Stimulated activated CD4-positive, alpha-beta T cell treated with anti-CD3 and anti-CD28 coated beads, Interleukin-1b, Interleukin-23, amount 100 ng/mL, for 1 hour (primary cell): ENCODE measurements at places on chromosomes 13 and 19.

DNA sequence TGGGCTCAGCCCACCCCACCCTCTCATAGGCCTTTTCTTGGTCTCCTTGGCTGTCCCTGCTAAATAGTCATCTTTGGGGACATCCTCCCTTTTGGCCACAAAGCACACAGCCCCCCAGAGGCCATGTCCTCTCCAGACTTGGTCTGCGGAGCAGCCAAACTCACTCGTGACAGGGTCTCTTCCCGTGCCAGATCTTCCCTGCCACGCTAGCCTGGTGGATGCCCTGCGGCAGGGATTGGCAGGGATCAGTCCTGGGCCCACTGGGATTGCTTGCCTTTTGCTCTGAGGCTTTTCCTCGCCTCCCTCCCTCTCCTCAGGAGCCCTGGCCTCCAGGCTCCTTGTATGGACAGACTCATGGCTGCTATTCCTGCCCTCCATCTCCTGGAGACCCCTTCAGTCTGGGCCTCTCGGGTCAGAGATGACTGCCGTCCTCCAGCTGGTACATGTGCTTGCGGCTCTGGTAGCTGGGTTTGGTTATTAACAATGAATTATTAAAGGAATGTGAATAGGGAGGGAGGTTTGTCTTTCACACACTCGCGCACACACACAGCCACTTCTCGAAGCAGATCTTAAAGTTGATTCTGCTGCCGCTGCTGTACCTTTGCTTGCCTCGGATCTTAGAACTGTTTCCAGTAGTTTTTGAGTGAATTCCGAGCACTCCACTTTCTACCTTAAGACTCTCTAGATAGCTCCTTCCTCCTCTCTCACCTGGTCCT lies 45.1 kb downstream of the NFIX start:
- DNase-seq, result no peak

- DNase-seq, result no peak
Observed at GRCh38 chr13:33202644-33203169, 82.8 kb downstream of the STARD13 start.

DNA sequence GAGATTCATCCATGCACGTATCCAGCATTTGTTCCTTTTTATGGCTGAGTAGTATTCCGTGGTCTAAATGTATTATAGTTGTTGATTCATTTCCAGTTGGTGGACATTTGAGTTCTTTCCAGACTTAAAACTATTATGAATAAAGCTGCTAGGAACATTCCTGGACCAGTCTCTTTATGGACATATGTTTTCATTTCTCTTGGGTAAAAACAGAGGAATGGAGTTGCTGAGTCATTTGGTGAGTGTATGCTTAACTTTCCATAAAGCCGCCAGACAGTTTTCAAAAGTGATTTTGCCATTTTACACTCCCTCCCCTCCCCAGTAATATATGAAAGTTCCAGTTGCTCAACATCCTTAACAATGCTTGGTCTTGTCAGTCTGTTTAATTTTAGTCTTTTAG lies 116.4 kb downstream of the TSHZ3 start:
- no peak for DNase-seq

- no peak for DNase-seq
Observed at GRCh38 chr13:28478127-28478526, 16.8 kb downstream of the FLT1 start.

DNA sequence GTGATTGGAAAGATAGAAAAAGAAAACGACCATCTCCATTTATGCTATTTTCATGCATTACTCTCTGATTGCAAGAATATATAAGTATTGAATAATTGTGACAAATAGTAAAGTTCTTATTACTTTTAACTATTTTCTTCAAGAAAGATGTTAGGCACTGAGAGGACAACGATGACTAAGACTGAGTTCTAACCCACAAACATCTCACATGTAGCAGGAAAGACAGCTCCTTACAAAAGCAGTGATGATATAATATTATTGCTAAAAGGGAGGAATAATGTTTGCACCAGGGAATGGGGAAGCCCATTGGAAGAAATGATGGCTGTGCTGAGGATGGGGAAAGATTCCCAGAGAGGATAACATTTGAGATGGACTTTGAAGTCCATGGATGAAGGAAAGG lies 22.6 kb downstream of the RXFP2 start:
- DNase-seq, result no peak

DNA sequence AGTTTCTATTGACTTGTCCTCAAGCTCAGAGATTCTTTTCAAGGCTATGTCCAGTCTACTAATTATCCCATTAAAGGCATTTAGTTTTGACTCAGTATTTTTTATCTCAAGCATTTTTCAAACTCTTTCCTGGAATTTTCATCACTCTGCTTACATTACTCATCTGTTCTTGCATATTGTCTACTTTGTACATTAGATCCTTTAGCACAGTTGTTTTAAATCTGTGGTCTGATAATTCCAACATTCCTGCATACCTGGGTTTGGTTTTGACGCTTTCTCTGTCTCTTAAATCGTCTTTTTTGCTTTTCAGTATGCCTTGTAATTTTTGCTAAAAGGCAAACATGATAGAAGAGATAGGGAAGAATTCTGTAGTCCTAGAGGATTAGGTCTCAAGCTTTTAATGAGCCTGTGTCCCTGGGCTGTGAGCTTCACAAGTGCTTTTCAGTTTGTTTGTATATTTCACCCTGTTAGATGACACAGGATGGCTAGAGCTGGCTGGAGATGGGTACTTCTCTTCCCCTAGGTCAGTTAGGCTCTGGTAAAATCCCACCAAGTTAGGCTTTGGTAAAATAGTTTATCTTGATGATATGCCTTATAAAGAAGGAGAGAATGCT lies 46.1 kb upstream of the GPC6 start:
- DNase-seq, result no peak

- DNase-seq, result peak; percentile 7
Observed at GRCh38 chr19:17289489-17289888, 7.8 kb downstream of the ANKLE1 start.

DNA sequence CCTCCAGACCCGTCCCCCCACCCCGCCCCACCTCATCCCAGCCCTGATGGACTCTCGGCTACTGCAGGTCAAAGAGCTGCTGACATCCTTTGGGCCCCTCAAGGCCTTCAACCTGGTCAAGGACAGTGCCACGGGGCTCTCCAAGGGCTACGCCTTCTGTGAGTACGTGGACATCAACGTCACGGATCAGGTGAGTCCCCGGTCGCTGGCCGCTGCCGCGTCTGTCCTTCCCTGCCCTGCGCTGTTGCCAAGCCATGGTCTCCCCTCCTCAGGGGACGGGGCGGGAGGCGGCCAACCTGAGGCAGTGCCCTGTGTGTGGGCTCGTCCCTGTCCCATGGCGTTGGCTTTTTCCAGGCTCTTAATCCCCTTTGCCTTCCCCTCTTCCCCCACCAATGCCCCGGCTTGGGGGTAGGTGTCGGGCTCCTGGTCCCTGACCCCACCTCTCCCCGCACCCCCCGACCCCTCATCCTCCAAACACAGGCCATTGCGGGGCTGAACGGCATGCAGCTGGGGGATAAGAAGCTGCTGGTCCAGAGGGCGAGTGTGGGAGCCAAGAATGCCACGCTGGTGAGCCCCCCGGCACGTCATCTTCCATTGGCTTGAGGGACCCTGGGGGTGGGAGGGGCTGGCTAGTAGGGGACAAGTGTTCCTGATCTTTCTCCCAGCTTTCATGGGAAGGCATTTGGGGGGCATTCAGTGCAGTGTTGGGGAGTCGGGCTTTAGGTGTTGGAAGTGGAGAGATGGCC lies 6.2 kb upstream of the EPN1 start:
- no peak for DNase-seq
